ENCODE measurements at places on chromosomes 12 and 14.

DNA sequence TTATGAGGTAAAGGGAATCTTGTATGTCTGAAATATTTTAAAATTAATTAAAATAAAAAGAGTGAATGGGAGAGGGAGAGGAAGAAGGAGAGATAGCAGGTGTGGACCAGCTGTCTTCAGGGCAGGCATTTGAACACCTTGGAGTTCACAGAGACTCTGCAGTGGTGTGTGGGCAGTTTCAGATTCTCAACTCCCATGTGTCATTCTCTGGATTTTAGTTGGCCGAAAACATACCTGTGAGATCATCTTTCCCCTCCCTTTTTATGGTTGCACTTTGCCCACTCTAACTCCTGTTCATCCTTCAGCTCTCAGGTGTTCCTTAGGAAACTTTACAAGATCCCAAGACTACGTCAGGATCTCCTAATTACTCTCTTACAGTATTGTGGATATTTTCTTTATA lies 108.1 kb downstream of the ERC1 start:
- no peak for DNase-seq

DNA sequence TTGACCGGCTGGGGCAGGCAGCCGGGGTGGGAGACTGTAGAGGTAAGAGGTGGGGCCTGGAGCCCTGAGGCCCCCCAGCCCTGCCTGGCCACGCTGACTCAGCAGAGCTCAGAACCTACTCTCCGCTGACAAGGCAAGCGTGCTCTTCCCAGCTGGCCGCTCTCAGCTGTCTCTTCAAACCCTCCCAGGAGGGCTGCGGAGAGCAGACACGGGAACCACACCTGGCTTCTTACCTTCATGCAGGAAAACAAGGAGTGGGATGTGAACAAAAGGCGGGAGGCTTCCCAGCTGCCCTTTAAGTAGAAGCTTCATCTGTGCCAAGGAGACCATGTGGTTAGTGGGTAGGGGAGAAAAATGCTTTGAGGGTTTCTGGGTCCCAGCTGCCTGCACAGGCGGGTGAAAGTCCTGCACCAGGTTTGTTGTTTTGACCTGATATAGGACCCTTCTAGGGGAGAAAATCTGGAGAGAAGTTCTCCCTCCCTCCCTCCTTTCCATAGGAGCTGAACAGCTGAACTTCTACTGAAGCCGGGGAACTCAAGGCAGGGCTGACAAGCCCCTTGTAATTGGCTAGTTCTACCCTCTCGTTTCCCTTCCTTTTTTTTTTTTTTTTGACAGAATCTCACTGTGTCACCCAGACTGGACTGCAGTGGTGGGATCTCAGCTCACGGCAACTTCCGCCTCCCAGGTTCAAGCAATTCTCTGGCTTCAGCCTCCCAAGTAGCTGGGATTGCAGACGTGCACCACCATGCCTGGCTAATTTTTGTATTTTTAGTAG lies 12.8 kb upstream of the TESC start:
- DNase-seq: no peak

DNA sequence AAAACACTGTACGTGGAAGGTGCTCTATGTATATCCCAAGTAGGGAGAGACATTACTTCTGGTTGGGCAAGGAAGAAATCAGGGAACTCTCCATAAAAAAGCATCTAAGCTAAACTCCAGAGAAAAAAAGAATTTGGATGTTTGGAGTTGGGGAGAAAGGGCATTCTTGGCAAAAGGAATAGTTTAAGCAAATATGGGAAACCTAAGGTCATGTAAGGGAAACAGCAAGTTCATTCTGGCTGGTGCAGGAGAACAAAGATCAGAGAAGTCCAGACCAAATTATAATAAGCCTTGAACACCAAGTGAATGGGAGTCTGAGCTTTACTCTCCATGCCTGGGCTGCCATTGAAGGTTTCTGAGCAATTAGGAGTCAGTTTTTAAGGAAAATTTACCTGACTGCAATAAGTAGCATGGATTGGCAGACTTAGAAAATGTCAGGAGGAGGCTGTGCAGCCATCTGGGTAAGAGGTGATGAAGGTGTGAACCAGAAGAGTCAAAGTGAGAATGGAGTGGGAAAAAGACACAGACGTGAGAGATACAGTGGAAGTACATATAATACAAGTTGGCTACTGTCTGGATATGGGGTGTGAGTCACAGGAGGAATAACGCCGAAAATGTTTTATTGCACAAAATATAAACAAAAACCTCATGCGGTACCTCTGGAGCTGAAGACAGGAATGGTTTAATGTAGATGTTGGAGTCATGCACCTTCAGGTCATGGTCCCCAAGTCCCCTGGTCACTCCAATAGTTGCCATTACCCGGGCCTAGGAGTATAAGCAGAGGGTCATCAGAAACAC lies 222.6 kb downstream of the MON2 start:
- no peak for DNase-seq

DNA sequence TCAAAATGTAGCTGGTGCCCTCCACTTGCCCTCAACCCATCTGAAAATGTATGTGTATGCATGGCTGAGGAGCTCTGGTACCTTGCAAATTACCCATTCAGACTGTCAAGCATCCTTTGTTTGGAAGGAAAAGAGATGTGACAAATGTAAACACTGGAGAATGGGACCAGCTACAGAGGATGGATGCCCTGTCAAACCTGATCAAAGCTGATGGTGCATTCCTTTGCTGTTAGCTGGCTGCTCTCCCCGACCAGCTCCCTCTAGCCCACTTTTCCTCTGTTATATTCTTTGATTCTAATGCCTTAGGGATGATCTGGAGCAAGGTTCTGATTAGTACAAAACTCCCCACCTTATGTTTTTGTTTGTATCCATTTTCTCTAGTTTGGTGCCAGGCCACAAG lies 310.3 kb downstream of the C12orf75 start:
- no peak for DNase-seq

GRCh38 chr12:81520064-81520945 lies 238.8 kb downstream of the PPFIA2 start:
- no peak for DNase-seq

- DNase-seq: peak; percentile 75
Observed at GRCh38 chr12:113232840-113233585, 11.7 kb downstream of the TPCN1 start.

GRCh38 chr12:121232977-121233627 lies 23.2 kb downstream of the P2RX4 start:
- DNase-seq: no peak

- DNase-seq: no peak
Observed at GRCh38 chr12:1885599-1886245, 32.7 kb downstream of the CACNA2D4 start.

GRCh38 chr12:104410326-104410725 lies 46.4 kb upstream of the CHST11 start:
- DNase-seq: no peak

GRCh38 chr12:85866986-85867776 lies 6.9 kb upstream of the NTS start:
- peak; percentile 40 for DNase-seq

GRCh38 chr12:90015228-90015627 lies 306.6 kb upstream of the ATP2B1 start:
- DNase-seq: no peak

DNA sequence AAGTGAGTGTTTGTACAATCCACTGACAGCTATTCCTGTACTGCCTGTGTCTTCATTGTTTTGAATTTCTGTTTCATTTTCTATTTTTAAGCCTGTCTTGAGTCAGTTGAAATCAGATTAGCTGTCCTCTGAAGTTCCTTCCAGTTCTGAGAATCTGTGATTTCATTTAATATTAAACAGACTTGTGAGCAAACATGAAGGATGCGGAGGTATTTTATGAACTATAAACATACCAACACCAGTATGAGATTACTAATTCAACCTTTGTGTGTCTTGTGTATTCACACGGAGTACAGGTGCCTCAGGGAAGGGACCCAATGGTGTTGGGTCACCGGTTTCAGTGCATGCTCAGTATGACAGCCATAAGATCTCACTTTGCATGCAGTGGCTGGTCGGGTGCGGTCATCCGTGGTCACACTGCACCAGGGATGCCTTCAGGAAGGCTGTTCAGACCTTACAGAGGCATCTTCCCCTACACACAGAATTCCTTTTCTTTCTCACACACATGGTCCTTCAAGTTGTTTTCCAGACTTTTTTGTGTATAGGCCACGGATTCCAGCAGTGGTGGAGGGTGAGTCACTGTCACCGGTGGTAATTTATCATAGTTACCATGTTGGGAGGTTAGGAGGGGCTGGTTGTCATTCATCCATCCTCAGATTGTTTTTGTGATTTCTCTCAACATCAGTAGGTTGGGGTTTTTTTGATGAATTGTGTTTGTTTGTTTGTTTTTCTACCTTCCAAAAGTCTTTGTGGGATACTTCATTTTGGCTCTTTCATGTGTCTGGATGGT lies 103.0 kb upstream of the SFSWAP start:
- DNase-seq: no peak

GRCh38 chr12:20483776-20484175 lies 115.4 kb downstream of the PDE3A start:
- no peak for DNase-seq

- DNase-seq: no peak
Observed at GRCh38 chr12:19998411-19998810, 369.9 kb upstream of the PDE3A start.

GRCh38 chr12:11840366-11840765 lies 190.9 kb downstream of the ETV6 start:
- no peak for DNase-seq

GRCh38 chr12:92442782-92443181 lies 260.0 kb upstream of the PLEKHG7 start:
- no peak for DNase-seq

DNA sequence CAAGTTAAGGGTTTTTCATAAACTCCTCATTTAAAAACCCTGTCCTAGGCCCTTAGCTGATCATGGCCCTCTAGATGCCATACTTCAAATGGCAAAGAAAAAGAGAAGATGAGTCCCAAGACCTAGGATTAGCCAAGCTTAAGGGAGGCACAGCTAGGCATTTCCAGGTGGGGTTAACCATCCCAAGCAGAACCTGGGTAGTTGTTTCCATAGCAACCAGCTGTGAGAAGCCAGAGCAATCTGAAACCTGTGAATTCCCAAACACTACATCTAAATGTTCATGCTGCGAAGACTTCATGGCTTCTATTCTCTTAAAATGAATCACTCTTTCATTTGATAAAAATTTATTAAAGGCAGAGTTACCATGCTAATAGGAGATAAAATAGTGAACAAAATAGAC lies 372.9 kb downstream of the C12orf50 start:
- DNase-seq: no peak

GRCh38 chr14:89425931-89426330 lies 8.9 kb upstream of the FOXN3 start:
- DNase-seq: no peak

- no peak for DNase-seq
Observed at GRCh38 chr12:57157588-57158173, 10.3 kb upstream of the LRP1-AS start.

DNA sequence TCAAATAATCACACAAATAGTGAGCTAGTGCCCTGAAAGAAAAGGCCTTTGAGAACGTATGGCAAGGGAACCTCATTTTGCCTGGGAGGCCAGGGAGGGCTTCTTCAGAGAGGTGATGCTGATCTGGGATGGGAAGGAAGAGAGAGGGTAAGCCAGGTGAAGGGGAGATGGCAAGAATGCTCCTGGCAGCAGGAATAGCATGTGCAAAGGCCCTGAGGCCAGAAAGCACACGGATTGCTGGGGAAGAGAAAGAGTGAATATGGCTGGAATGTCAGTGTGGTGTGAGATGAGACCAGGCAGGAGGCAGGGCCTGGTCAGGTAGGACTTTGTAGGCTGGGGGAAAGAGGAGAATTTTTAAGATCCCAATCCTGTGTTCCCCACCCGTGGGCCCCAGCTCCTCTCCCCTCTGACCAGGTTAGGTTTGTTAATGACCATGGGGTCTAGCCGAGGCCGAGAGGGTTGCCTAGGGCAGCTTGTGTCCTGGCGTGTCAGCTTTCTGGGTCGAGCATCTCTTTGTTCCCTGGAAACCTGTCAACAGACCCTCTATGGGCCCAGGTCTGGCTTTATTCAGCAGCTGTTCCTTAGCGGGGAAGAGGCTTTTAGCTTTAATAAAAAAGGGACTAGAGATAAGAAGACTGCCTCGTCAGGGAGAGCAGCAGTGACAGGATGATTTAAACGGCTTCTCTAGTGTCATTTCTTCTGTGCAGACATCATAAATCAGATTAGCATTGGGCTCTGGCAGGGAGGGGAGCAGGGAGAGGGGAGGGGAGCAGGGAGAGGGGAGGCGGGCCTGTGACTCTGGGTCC lies 123.4 kb downstream of the ADCK1 start:
- peak; percentile 41 for DNase-seq

DNA sequence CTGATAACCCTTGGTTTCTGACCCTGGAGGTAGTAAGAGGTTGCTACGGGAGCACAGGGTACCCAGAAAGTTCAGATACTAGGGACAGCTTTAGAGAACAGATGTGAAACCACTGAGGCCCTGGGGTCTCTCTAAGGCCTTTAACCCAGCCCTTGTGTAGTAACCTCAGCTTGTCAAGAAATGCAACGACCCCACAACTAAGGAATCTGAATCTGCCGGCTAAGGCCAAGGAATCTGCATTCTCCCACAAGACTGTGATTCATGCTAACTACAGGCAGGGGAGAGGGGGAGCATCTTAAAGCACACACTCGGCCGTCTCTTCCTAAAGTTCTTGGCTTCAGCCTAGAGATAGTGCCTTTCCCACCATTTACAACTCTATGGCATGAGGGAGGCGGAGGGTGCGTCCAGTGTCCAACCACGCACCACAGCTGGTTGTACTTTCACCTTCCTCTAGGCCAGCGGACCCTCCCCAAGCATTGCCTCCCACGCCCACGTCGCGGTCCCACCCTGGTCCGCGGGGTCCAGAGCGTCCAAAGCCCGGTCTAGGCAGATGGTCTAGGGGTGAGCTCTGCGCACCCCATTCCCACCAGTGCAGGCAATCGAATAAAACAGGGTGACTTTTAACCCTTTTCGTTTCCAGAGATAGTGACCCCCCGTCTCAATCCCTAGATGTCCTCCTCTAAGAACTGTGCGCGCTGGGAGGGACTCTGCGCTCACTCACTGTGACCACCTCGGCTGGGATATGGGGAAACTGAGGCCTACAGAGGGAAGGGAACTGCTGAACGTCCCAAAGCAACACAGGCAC lies 735 bp upstream of the VASH1 start:
- DNase-seq: no peak

- DNase-seq: no peak
Observed at GRCh38 chr14:74826574-74826973, 49.4 kb downstream of the PROX2 start.

DNA sequence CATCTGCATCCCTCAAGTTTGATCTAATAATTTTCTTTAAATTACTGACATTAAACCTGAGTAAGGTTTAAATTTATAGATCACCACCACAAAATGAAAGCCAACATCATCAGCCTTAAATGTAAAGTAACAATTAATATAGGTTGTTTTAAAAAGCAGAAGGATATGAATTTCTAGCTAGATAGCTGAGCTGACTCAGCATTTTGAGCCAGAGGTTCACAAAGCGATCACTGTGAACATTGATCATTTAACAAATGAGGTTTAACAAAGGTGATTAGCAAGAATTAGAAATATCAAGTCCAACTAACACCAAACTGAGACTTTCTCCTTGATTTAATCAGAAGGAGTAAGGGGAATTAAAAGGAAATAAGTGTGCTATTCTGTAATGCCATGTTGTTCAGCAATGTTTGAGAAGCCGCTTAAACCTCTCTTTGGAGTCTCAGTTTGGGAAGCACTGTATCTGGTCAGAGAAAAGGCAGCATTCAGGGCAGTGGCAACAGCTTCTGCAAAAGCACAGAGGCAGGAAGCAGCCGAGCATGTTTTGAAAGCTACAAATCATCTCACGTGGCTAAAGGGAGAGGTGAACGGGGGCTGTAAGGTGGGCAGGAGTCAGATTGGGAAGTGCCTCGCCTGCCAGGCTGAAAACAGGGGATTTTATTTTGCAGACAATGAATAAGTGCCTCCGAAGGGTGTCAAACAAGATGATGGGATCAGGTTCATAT lies 19.6 kb downstream of the RIMBP2 start:
- DNase-seq: no peak

- DNase-seq: peak; percentile 67
Observed at GRCh38 chr12:116559162-116559935, at the start of gene MAP1LC3B2. TSS of gene MAP1LC3B2 (plus strand) at chr12:116559381. CDS start at chr12:116575943, 16,562 bp downstream.

GRCh38 chr12:57213058-57213715 lies 3.4 kb upstream of the NXPH4 start:
- peak; percentile 69 for DNase-seq
